ENCODE measurements at places on chromosomes 1 and 21.
A peak's percentile ranks its signal among the peaks of the same experiment; 100 is the strongest.

DNA sequence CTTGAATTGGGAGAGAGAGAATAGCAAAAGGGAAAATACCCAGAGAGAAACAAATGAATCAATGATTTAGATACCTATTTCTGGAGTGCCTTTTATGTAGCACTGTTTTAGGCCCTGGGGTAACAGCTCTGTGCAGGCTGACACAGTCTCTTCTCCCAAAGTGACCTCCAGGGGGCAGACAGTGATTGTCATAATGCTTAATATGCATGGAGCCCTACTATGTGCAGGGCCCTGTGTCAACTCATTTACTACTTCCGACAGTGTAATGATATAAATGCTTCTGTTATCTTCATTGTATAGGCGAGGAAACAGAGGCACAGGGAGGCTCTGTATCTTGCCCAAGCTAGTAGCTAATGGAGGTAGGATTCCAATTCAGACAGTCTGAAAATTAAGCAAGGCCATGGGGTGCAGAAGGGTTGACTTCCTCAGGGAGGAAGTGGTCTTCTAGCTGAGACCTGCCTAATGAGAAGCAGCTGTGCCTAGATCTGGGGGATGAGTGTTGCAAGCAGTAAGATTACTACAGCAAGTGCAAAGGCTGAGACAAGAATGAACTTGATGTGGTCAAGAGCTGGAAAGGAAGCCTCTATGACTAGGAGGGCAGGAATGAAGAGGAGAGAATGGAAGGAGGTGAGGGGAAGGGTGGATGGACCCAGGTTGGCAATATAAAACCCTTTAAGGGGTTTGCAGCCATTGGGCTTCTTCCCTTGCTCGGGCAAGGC lies 16.2 kb upstream of the SERINC2 start:
- peak; percentile 86 for DNase-seq

DNA sequence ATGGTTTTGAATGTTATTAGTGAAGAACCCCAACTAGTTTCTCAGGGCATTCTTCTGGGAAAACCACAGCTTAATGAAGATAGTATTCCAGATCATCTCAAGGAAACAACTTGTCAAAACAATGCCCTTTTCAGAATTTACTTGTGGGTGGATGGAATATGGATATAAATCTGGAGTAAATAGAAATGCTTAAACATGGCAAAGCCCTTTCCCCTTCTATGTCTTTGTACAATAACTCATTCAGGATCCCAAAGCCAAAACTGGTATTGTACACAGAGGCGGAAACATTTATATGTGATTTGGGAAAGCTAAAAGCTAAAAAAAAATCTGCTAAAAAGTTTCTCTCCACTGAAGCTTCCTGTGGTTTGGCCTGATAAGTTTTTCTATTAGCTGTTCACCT lies 55.5 kb upstream of the RGS5 start:
- no peak for DNase-seq

DNA sequence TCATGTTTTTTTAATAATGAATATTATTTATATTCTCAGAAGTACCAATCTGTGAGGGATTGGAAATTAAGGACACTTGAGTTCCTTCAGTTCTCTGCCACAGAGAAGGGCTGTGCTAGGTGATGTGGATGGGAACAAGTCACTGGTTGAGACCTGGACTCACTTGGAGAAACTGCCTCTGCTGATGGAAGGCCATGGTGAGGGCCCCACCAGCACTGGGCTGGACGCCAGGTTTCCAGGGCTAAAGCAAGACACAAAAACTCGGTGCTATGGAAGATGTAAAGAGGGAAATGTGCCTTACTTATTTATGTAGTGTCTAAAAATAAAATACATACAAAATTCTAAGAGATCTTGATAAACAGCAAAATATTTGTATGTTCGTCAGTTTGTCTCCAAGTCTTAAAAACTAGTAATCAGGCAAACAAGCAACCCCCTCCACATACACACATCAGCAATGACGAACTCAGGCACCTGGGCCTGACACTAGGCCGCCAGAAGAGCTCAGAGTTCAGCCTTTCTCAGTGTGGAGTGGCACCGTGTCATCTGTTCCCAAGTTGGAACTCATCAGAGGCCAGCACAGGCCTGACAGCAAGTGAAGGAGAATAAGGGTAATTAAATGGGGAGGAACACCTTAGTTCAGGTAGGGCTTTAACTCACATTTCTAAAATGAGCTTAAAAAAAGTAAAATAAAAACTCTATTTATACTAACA lies 19.6 kb downstream of the SIPA1L2 start:
- no peak for DNase-seq

- no peak for DNase-seq
Observed at GRCh38 chr1:90899263-90899662, 122.6 kb downstream of the ZNF644 start.

DNA sequence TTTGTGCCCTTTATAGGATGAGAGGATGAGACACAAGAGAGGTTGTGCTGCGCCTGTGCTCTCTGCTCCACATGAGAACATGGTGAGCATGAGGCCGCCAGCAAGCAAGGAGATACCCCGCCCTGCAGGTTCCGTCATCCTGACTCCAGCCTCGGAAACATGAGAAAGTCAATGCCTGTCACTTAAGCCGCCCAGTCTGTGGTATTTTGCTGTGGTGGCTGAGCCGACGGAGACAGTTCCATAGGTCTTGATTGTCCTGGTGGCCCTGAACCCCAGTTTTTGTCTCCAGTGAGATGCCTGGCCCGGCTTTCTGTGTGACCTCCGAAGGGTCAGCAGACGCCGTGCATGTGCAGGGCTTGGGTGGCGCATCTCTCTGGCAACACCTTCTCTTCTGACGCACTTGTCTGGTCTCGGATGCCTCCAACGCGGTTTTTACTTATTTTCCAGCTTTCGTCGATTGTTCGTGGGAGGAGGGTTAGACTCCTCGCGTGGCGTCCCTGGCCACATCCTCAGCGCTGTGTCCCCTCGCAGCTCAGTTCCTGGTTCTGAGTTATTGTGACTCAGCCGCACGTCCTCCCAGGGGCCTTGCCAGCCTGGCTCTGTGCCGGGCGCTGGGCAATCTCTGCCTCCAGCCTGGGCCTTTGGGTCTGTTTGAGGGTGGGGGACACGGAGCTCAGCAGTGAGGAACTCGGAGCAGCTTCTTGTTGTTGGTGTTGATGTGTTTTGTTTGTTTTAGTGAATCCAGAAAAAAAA lies 70.0 kb downstream of the FAAP20 start:
- DNase-seq: no peak

- peak; percentile 29 for DNase-seq
Observed at GRCh38 chr1:214801191-214801590, 198.2 kb downstream of the CENPF start.

GRCh38 chr1:9397047-9397446 lies 104.4 kb downstream of the SPSB1 start:
- DNase-seq: no peak

- peak; percentile 88 for DNase-seq
Observed at GRCh38 chr1:215119719-215120365, 37.3 kb downstream of the KCNK2 start.

DNA sequence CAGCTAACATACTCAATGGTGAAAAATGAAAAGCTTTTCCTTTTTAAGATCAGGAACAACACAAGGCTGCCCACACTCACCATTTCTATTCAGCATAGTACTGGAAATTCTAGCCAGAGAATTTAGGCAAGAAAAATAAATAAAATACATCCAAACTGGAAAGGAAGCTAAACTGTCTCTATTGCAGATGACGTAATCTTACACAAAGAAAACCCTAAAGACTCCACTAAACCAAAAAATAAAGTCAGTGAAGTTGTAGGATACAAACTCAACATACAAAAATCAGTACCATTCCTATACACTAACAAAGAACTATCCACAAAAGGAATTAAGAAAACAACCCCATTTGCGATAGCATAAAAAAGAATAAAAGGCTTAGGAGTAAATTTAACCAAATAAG lies 181.2 kb downstream of the BRINP3 start:
- no peak for DNase-seq

GRCh38 chr21:42189860-42190485 lies 29.0 kb upstream of the ABCG1 start:
- DNase-seq: no peak

DNA sequence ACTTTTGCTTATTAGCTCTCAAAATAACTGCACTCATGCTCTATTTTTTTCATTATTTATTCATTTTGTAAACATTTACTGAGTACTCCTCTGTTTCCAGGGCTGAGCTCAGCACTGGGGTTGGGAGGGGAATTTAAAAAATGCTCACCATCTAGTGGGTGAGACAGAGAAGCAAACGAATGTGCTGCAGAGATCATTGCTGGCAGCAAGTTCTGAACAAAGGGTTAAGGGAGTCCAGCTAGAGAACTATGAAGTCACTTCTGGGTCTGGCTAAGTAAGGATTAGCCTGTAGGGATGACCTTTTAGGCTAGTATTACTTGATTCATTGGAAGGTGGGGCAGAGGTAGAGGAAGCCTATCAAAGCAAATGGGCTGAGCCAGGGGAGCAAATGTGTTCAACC lies 99.1 kb upstream of the ZNF644 start:
- no peak for DNase-seq

DNA sequence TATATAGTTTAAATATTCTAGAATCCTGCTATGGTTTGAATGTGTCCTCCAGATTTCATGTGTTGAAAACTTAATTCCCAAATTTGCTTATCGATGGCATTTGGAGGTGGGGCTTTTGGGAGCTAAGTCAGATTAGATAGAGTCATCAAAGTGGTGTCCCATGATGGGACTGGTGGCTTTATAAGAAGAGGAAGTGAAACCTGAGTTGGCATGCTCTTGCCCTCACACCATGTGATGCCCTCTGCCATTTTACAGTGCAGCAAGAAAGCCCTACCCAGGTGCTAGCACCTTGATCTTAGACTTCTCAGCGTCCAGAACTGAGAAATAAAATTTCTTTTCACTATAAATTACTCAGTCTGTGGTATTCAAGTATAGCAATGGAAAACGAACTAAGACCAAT lies 111.3 kb downstream of the TGFB2 start:
- DNase-seq: no peak

GRCh38 chr21:42507418-42507817 lies 6.2 kb upstream of the SLC37A1 start:
- no peak for DNase-seq

- DNase-seq: peak; percentile 51
Observed at GRCh38 chr1:206041640-206042039, 11.3 kb upstream of the RHEX start.

- peak; percentile 34 for DNase-seq
Observed at GRCh38 chr1:157773493-157774350, 3.2 kb downstream of the FCRL2 start.

GRCh38 chr21:25636727-25637126 lies 2.3 kb upstream of the JAM2 start:
- no peak for DNase-seq

GRCh38 chr21:35399002-35399530 lies 350.0 kb upstream of the RUNX1 start:
- no peak for DNase-seq

GRCh38 chr1:1385931-1386330 lies 10.9 kb upstream of the AURKAIP1 start:
- DNase-seq: no peak

GRCh38 chr1:90262791-90263190 lies 267.9 kb downstream of the ZNF326 start:
- no peak for DNase-seq

DNA sequence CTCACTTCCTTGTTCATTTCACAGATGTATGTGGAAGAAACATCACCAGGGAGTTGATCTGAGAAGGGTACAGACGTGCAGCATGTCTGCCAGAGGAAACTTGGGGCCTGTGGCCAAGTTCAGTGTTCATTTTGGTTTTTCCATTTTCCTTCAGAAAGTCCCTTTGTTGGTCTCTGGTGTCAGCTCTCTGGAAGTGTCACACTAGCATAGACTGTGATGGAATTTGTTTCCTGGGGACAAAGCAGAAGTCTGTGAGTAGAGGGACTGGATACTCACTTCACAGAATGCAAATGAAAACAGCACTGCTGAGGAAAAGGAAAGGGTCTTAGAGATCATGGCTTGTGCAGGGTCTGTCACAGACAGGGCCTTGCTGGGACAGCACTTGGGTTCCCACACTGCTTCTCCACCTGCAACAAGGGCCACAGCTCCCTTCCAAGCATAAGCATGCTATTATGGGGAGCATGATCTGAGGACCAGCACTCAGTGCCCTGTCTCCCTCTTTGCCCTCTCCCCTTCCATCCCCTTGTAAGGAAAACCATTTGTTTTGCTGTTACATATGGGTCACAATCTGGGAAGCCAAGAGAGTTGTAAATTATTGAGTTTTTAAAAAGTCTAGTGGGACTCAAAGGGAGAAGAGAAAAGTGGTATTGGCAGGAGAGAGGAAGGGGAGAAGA lies 31.4 kb upstream of the CD84 start:
- DNase-seq: no peak

DNA sequence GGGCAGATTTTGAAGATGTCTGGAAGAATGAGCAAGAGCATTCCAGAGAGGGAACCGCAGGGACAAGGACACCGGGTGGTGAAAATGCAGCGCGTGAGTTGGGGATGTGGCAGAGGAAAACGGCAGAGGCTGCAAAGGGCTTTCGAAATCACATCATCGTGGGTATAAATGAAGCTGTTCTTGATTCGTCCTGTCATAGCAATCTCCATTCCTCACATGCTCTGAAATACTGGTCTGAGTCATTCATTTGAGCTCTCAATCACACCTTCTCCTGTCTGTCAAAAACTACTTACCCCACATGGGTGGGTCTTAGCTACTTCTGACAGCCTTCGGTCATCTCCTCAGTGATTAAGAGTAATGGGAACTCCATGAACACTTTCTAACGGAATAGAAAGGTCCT lies 81.5 kb downstream of the ERG start:
- no peak for DNase-seq

DNA sequence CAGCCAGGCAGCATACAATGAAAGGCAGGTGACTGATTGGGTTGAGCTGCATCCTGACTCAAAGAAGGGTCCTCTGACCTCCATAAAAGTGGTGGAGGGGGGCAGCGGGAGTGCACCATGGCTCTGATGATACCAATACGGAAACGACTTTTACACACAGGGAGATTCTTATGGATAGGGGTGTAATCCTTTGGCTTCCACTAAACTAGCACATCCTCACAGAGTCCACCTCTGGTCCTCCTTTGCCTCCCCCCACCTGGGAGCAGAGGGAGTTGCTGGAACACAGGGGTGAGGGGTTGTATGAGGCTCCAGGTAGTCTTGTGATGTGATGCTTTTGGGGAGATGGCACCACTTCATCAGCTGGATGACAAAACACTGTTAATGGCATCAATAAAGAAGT lies 361.0 kb downstream of the BARHL2 start:
- no peak for DNase-seq

- peak; percentile 70 for DNase-seq
Observed at GRCh38 chr1:231420959-231421545, 1.0 kb downstream of the EGLN1 start.

- peak; percentile 81 for DNase-seq
Observed at GRCh38 chr1:206982216-206982615, 12.0 kb upstream of the FCAMR start.

Measured in MCF 10A (cell line).